CD4-positive, alpha-beta memory T cell (primary cell): ENCODE measurements at places on chromosomes 7 and 10.

DNA sequence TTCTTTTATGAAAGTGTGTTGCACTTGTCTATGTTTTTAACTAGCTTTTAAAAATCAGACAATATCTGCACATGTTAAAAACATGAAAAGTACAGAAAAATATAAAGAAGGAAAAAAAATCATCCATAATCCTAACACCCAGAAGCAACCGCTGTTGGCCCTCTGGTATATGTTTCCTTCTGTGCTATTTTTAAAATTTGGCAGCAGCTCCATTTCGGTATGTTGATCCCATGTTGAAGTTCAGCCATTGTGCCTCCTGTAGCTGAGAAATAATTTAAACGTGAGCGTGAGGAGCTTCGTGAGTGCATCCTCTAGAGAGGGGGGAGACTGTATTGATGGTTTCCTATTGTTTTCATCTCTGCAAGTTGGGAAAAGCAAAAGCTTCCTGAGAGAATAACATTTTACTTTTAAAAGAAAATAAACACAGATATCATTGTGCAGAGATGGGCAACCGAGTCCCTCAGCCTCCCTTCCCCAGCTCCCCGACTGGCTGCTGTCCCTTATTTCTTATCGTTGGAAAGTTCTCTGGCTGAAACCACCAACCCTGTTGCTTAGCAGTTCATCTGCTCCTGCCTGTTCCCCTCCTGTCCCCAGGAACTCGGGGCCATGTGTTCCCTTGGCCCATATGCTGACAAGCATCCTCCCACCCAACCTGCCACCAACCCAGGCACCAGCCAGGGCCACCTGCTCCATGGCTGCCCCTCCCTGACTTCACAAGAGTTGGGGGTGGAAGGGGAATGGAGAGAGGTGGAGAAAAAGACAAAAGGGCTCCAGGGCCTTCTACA lies 499.1 kb upstream of the PODXL start:
- no peak for DNase-seq

GRCh38 chr7:74149603-74150002 lies 24.6 kb upstream of the EIF4H start:
- no peak for DNase-seq

DNA sequence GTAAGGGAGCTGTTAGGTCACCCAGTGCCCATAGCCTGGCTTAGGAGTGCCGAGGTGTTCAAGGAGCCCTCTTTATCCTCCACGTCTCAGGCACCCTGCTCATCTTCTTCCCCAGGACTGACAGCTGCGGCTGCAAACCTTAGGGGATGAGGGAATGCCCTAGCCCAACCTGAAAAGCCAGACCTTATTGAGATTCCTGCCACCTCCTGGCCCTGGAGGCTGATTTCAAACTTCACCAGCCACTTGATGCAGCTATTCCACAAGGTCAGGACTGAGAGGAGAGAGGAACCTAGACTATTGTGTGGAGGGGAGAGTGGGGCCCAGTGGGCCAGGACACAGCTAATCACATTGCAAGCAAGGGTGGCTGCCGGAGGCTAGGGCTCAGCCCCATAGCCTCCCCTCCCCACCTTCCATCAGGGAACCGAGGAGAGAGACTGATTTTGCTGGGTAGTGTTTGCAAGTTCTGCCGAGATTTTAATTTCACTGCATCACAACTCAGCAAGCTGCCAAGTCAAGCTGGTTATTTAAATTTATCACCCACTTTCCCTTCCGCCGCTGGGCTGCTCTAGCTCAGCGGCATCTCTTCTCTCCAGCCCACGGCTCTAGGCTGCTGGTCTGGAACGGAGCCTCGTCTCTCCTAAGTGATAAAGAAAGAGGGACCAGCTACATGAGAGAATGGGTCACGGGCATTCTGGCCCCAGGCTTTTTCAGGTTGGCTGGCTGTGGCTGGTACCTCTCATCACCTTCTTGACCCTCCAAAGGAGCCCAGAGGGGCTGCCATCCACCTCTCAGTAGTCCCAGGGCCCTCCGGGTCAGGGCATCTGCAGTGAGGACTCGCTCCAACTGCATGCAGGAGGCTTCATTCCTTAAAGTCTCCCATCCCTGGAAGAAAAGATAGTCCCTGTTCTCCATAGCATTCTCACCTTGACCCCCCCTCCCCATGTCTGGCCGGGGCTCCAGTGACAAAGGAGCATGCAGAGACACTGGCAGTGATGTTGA lies 66.7 kb downstream of the PAX2 start:
- no peak for DNase-seq

GRCh38 chr10:74642901-74643595 lies 183.4 kb upstream of the KAT6B start:
- no peak for DNase-seq

DNA sequence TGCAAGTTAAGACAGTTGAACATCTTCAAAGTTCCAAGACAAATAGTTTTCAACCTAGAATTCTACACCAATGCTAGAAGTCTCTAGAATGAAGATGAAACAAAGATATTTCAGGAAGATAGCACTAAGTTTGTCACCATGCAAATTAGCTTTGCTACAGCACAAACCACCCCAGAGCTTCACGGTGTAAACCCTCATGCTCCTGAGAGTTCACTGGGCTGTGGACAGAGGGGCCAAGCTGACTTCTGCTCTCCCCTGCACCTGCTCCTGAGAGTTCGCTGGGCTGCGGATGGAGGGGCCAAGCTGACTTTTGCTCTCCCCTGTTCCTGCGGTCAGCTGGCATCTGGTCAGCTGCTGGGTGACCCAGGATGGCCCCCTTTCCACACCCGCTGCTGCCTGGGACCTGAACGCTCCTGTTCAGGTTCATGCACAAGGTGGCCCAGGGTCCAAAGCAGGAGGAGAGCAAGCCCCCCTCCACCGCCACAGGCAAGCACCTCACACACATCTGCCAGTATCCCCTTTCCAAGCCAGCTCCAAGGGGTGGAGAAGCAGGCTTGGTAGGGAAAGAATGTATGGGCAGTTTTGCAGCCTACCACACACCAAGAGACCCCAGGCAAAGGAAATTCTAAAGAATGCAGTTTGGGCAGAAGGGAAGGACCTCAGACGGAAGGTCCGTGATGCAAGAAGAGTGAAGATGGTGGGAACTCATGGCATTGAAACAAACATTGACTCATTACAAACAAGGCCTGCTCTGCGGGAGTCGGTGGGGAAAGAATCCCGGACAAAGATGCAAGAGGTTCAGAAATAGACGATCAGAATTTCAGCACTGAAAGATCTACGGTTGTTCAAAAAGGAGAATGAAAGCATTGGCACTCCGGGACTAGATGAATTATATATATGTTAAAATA lies 137.8 kb upstream of the PPP2R2D start:
- DNase-seq, result no peak

DNA sequence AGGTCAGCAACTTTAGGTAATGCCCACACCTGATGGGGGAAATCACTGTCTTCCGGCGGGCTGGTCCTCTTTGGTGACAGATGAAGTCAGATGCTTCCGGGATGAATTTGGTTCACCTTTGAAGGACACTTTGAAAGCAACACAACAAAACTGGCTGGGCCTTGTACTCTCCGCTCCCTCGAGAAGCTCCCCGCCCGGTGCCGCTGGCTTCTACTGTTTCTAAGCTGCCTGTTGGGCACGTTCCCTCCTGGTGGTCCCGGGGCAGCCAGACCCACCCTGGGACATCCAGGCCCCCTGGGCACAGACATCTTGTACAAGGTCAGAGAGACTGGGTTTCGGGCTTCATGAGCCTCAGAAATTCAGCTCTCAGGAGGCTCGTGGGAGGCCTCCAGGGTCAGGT lies 452.3 kb downstream of the DNAJB6 start:
- no peak for DNase-seq

- DNase-seq, result no peak
These were observed 13.9 kb downstream of the ARHGAP22 start for GRCh38 chr10:48590945-48591344.

DNA sequence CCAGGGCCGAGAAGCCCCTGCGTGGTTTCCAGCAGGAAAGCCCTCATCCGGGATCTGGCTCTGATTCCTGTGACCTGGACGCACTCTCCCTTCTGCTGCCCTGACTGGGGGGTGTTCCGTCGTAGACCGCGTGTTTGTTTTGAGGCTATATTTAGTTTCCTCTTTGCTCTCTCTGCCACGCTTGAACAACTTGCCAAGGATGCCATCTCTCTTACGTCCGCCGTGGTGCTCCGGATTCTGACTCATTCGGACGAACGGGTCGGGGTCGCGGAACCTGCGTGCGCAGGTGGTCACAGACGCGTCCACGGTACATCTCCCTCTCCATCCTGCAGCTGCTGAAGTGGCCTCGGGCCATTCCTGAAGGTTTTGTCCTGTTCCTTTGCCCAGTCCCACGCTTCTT lies 10.4 kb upstream of the SORCS3 start:
- DNase-seq, result no peak

- DNase-seq, result no peak
These were observed 81.4 kb upstream of the LAMB4 start for GRCh38 chr7:108211382-108212201.

DNA sequence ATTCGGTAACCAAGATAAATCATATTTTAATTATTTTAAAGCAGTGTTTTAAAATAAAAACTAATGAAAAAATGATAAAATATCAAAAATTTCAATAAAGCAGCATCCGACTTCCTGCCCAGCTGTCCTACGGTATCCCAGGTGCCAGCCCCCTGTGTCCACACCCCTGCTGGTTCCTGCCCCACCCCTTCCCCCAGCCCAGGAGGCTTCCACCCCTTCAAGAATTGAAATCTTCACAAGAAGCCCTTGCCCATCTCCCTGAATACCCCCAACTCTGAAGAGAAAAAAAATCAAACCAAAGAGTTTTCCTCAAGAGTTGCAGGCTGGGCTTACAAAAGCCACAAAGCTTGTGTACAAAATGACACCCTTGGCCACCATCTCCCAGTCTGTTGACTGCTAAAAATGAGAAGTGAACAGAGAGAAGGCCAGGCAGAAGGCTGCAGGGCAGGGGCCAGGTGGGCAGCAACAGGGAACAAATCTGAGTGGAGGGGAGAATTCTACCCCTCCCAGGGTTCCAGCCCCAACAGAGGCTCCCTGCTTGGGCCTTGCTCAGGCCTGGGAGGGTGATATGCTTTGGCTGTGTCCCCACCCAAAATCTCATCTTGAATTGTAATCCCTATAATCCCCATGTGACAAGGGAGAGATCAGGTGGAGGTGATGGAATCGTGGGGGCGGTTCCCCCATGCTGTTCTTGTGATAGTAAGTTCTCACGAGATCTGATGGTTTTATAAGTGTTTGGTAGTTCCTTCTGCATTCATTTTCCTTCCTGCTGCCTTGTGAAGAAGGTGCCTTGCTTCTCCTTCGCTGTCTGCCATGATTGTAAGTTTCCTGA lies 14.5 kb downstream of the GPRIN2 start:
- DNase-seq, result no peak

- no peak for DNase-seq
These were observed 277.3 kb downstream of the CELF2 start for GRCh38 chr10:11294831-11295450.

- DNase-seq, result no peak
These were observed 83.3 kb downstream of the CPXM2 start for GRCh38 chr10:123808286-123808685.

GRCh38 chr10:74118804-74119203 lies 31.8 kb downstream of the AP3M1 start:
- DNase-seq, result no peak

DNA sequence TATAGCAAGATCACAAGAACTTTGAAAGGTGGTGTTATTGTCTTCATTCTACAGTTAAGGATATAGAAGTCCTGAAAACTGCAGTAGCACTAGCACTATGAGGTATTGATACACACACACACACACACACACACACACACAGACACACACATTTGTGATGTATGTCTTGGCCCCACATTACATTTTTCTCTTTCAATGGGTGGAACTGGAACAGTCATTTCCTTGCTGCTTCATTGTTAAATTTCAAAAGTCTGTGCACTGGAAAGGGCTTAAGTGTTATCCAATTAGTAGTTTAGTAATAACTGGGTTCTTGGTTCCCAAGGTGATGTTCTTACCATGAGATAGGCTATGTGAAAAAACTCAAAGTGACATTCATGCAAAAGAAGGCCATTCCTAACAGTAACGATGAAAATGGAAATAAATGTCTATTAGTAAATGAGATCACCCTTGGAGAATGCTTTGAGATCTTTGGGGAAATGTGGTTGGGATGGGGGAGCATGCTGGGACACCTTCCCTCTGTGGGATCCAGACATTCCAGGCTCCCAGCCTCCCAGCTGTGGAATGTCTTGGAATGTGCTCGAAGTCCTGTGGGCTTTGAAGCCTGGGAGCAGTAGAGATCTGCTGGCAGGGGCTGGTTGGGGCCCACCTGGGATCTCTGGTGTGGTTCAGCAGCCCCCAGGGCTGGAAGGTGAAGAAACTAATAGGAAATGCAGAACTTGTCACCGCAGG lies 37.4 kb upstream of the CALD1 start:
- DNase-seq, result no peak

DNA sequence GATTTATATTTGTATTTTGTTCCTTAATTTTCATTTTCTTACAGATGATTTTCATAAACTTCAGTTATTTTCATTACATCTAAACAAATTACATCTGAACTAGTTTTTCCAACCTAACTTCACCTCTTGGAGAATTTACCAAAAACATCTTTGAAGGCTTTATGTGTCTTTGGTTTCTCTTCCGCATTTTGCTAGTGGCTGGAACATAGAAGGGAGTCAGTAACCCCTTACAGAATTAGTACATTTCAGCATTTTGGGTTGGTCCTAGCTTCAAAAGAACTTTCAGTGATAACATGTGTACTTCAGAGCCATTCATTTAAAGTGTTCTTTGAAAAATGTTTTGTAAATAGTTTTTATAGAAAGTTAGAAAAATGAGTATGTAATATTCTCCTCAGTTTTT lies 169.8 kb upstream of the MTPN start:
- DNase-seq, result no peak

- DNase-seq, result no peak
These were observed 269.4 kb downstream of the DNAJB9 start for GRCh38 chr7:108839076-108839475.

DNA sequence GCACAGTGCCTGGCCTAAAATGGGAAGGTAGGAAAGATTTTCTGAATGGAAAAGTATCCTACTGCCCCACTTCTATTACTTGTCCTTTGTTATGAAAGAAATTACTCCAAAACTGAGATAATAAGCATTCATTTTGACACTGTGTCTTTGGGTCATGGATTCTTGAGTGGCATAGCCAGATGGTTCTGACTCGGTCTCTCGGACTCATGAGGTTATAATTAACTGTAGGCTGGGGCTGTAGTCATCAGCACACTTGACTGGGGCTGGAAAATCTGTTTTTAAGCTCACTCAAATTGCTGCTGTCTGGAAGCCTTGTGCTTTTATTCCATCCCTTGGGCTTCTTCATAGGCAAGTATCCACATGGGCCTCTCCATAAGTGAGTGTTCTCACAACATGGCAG lies 160.5 kb downstream of the VTI1A start:
- no peak for DNase-seq

GRCh38 chr10:68879628-68880027 lies 21.5 kb upstream of the DDX50 start:
- no peak for DNase-seq

DNA sequence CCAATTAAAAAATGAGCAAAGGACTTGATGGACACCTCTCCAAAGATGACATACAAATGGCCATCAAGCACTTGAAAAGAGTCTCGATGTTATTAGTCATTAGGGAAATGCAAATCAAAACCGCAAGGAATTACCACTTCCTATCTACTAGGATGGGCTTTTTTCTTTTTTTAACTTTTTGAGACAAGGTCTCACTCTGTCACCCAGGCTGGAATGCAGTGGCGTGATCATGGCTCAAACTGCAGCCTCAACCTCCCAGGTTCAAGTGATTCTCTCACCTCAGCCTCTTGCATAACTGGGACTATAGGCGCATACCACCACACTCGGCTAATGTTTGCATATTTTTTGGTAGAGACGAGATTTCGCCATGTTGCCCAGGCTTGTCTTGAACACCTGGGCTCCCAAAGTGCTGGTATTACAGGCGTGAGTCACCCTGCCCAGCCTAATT lies 13.6 kb downstream of the NKX1-2 start:
- no peak for DNase-seq

- DNase-seq, result no peak
These were observed 81.9 kb upstream of the AUTS2 start for GRCh38 chr7:69516238-69516820.
